ENCODE measurements at places on chromosomes 7 and 10.

DNA sequence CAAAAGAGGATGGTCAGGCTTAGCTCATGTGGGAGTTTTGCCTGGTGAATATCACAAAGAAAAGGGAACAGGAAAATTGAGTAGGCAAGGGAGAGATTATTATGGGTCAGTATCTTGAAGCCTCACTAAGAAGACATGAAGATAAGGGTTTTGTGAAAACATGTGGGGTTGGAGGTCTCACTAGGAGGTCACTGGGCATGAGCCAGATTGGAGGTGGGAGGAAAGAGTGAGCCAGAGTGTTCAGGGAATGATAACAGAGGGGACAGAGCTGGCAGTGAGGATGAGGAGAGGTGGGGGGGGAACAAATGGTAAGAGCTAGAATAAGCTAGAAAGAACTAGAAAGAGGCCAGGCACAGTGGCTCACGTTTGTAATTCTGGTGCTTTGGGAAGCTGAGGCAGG lies 374.3 kb downstream of the GRID1 start:
- no peak for DNase-seq

- DNase-seq: no peak
These were observed 101.2 kb downstream of the CRPPA start for GRCh38 chr7:16320099-16320660.

DNA sequence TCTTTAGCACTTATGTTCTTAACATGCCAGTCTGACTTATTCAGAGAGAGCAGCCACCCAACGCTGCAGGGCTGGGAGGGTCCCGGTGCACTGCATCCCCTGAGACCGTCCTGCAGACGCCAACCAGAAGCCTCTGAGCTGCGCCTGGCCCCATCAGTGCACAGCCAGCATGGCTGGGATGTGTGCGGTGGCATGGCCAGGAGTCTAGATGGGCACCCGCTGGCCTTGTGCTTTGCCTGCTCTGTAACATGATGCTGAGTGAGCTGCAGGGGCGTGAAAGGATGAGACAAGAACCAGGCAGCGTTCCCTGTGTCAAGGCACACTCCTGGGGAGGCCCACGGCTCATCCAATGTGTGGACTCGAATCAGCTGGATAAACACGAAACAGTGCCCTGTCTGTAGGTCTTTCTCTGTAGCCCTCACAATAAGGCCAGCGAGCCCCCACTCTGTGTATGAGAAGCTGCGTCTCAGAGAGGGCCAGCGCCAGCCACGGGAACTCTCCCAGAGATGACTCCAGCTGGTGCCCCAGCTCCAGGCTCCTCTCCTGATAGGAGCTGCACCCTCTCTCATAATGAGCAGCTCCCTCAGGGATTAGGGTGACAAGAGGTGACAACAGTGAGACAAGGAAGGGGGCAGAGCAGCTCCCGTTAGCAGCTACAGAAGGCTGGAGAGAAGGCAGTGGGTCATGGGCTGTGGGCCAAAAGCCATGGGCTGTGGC lies 96.8 kb downstream of the TNS3 start:
- no peak for DNase-seq

GRCh38 chr7:24609059-24609458 lies 35.8 kb downstream of the PALS2 start:
- DNase-seq: no peak

DNA sequence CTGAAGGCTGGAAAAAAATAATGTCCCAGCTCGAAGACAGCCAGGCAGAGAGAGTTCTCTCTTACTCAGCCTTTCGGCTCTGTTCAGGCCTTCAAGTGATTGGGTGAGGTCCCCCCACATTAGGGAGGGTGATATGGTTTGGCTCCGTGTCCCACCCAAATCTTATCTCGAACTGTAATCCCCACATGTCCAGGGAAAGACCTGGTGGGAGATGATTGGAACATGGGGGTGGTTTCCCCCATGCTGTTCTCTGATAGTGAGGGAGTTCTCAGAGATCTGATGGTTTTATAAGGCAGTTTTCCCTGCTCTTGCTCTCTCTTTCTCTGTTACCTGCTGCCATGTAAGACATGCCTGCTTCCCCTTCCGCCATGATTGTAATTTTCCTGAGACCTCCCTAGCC lies 36.6 kb upstream of the LEP start:
- DNase-seq: no peak

GRCh38 chr7:34417781-34418180 lies 240.2 kb upstream of the NPSR1 start:
- DNase-seq: no peak

GRCh38 chr10:87850742-87851205 lies 12.6 kb downstream of the KLLN start:
- no peak for DNase-seq

GRCh38 chr10:57015595-57016318 lies 654.7 kb upstream of the ZWINT start:
- DNase-seq: no peak

DNA sequence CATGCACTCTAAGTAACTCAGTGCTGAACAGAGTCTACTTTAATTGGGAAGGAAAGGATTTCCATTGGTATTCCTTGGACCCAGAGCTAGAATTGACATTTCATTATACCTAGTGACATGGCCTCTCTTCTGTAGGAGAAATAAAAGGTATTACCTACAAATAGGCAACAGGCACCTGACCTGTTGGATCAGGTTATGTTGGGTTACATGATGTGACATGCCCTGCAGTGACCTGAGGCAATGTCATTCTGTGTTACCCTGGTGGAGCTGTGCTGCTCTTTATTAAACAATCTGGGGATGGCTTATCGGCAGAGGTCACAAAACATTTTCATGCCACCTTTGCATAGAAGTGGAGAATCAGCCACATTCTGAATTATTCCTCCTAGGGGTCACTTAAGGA lies 427.7 kb downstream of the MDFIC start:
- no peak for DNase-seq

DNA sequence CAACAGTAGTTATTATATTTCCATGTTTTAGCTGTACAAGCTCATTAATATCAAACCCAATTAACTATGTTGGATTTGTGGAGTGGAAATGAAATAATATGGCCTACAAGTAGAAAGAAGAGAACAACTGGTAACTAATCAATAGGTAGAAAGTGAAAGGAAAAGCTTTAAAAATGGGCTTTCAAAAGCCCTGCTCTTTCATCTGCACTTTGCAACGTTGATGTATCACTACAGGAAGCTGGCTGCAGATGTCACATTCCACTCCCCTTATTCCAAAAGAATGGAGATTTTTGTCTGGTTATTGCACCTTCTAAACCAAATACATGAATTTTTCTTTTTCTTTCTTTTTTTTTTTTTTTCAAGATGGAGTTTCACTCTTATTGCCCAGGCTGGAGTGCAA lies 11.7 kb upstream of the MKI67 start:
- DNase-seq: no peak

DNA sequence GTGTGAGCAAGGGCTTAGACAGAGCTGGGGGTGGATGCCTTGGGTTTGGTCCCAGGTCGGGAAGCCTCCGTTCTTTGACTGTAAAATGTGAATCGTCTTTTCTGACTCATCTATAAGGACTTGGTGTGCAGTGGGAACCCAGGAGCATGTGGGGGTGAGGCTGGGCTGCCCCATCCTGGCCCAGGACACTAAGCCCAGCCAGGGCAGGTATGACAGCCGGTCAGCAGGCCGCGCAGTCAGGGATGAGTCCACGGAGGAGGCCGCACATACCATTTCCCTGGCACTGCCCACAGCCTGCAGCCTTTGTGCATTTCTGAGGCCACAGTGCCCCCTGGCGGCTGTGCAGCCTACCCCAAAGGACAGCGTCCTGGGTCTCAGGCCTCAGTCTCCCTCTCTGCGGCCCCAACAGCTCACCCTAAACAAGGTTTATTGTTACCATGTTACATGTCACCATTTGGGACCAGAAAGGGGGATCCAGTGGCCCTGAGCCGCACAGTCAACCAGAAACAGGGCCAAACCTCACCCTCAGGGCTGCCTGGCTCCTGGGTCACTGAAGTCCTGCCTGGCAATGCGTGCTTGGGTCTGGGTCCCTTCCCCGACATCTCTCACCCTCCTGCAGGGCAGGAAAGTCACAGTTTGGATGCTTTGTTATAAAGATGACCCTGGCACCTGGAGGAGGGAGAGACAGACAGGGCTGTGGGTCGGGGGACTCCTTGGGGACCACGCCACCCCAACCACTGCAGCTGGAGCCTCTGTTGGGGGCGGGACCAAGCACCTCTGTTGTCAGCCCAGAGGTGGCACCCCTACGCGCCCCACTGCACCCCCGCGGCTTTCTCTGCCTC lies 14.4 kb upstream of the SH2B2 start:
- peak; percentile 22 for DNase-seq

- DNase-seq: no peak
These were observed 1.9 kb upstream of the SGMS1 start for GRCh38 chr10:50625649-50626132.

- DNase-seq: peak; percentile 77
These were observed 108.4 kb upstream of the FAM3C start for GRCh38 chr7:121504482-121504881.

- no peak for DNase-seq
These were observed 1358.9 kb upstream of the LRRTM3 start for GRCh38 chr10:65566906-65567305.

DNA sequence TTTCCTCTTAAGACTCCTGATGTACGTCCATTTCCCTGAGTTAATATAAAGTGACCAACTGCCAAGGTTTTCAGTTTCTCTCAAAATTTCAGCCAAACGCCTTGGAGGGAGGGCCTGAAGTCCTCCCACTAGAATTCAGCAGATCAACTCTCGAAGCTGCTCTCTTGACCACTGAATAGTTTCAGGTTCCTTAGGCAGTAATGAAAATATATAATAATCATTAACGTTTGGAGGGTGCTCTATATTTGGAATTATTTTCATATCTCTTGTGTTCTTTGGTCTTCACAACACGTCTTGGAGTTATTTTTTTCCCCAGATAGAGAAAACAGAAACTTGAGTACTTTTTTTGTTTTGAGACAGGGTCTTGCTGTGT lies 123.6 kb upstream of the SFMBT2 start:
- DNase-seq: no peak

- no peak for DNase-seq
These were observed 52.6 kb downstream of the DPYSL4 start for GRCh38 chr10:132239126-132240031.

DNA sequence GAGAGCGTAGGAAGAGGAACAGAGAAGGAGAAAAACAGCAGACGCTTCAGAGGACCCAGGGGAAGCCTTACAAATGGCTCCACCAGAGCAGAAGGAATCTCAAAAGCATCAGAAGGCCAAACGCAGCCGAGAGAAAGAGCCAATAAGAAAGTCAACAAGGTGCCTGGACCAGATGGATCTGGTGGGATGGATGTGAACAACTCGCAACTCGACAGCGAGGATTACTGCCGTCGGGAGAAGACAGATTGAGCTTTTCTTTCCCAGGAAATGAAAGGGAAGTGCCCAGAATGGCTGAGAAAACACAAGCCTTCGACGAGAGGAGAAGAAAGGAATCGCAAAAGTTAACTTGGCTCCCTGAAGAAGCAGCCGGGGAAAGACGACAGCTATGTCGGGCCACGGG lies 132.8 kb upstream of the MGMT start:
- DNase-seq: no peak
